ENCODE measurements at places on chromosomes 3 and 15. TPM values are rescaled to one million over a fixed set of nuclear protein-coding genes. Genes with fewer than 3 reads are reported as not detected.

GRCh38 chr3:49703443-49703927 is 14.1 kb downstream of the RNF123 start:
- H3K27ac ChIP-seq, result no peak overlapping the region
- H3K4me1 ChIP-seq, result no peaks in the 10 kb centered on the region

DNA sequence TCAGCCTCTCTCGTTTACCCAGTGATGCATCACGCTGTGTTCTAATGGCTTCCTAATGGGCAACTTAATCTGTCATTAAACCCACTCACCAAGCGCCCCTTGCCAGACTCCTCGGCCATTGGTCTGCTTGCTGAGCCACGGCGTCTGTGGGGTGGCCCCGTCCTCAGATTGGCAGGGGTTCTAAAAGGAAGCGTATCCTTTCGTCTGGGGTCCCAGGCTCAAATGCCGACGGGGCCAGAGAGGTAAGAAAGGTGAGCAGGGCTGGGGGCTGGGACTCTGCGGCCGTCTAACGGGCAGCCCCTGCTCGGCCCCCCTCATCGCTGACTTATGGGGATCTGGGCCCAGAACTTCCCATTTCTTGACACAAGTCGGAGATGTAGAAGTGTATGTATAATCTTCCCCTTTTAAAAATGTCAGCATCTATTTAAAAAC is 315.1 kb upstream of the PROK2 start:
- no peaks in the 10 kb centered on the region for H3K27me3 ChIP-seq
- H3K4me3 ChIP-seq, result peak overlapping the region; percentile 33
- no peak for DNase-seq
- peaks cover 20% of the 10 kb centered on the region for H3K4me1 ChIP-seq

- H3K36me3 ChIP-seq, result no peaks in the 10 kb centered on the region
- peaks cover 8% of the 10 kb centered on the region for H3K4me1 ChIP-seq
- H3K27ac ChIP-seq, result no peak overlapping the region
- no peak for DNase-seq
Measured at GRCh38 chr15:51883271-51883837, 53.9 kb downstream of the TMOD3 start.

DNA sequence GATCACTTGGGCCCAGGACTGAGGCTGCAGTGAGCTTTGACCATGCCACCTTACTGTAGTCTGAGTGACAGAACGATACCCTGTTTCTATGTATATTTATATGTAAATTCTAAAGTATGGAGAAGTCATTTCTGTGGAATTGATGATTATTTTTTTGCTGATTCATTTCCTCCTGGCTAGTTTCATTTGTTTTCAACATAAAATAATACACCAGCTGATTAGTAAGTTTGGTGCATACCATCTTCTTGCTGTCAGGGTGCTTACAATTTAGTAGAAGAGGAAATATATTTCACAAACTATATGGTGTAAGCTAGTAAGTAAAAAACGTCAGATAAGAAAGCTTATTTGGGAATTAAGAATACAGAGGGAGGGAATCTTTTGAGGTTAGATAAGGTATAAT is 36.0 kb downstream of the SLC25A26 start:
- no peak for DNase-seq
- no peak overlapping the region for H3K4me3 ChIP-seq
- H3K27me3 ChIP-seq, result no peaks in the 10 kb centered on the region
- H3K36me3 ChIP-seq, result peaks cover 6% of the 10 kb centered on the region
- no peak overlapping the region for H3K27ac ChIP-seq
- no peaks in the 10 kb centered on the region for H3K4me1 ChIP-seq

GRCh38 chr3:104974316-104974715 is 392.4 kb upstream of the ALCAM start:
- H3K27me3 ChIP-seq, result no peaks in the 10 kb centered on the region
- H3K4me3 ChIP-seq, result no peak overlapping the region
- DNase-seq, result no peak
- H3K36me3 ChIP-seq, result no peaks in the 10 kb centered on the region
- H3K4me1 ChIP-seq, result no peaks in the 10 kb centered on the region

DNA sequence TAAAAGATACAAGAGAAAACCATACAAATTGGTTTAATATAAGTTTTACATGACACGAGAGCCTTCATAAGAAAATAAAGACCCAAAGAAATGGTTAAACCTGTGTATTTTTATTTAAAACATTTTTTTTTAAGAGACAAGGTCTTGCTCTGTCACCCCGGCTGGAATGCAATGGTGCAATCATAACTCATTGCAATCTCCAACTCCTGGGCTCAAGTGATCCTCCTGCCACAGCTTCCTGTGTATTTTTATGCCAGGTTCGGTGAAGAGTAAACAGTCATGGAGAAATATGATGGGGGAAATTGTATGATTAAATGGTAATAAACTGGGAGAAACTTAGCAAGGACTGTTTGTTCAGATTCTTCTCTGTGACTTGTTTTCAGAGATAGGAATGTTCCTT is 441.0 kb downstream of the TUSC7 start:
- no peak for DNase-seq
- H3K4me3 ChIP-seq, result no peak overlapping the region
- no peaks in the 10 kb centered on the region for H3K4me1 ChIP-seq
- no peak overlapping the region for H3K27ac ChIP-seq
- H3K27me3 ChIP-seq, result no peaks in the 10 kb centered on the region

GRCh38 chr15:71581398-71581930 is 228.9 kb upstream of the NR2E3 start:
- no peak for DNase-seq
- no peaks in the 10 kb centered on the region for H3K4me1 ChIP-seq
- no peak overlapping the region for H3K4me3 ChIP-seq
- H3K27ac ChIP-seq, result no peak overlapping the region
- H3K27me3 ChIP-seq, result no peaks in the 10 kb centered on the region
- H3K36me3 ChIP-seq, result no peaks in the 10 kb centered on the region

DNA sequence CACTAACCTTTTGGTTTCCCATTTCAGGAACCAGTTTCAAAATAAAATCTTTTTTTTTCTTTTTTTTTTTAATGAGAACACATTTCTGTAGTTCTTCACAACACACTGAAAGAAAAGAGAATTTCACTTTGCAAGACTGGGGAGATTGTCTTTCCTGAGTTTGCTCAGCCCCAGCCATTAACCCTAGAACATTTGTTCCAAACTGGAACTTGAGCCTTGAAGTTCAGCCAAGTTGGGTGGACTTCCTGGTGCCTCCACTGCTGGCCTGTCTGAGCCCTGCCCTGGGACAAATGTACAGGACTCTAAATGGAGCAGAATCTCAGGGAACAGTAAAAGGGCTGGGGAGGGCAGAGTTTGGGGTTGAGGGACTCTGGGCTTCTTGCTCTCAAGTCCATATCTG is 196.4 kb upstream of the LPP start:
- no peak overlapping the region for H3K27ac ChIP-seq
- H3K4me1 ChIP-seq, result peaks cover 39% of the 10 kb centered on the region
- H3K4me3 ChIP-seq, result no peak overlapping the region
- DNase-seq, result no peak
- H3K36me3 ChIP-seq, result no peaks in the 10 kb centered on the region
- no peaks in the 10 kb centered on the region for H3K27me3 ChIP-seq

MYLK gene
- total RNA-seq, result not detected

CNTN4 gene
- total RNA-seq, result not detected
